Body of pancreas (tissue), 4 donors: ENCODE measurements at places on chromosomes 16 and 17.

DNA sequence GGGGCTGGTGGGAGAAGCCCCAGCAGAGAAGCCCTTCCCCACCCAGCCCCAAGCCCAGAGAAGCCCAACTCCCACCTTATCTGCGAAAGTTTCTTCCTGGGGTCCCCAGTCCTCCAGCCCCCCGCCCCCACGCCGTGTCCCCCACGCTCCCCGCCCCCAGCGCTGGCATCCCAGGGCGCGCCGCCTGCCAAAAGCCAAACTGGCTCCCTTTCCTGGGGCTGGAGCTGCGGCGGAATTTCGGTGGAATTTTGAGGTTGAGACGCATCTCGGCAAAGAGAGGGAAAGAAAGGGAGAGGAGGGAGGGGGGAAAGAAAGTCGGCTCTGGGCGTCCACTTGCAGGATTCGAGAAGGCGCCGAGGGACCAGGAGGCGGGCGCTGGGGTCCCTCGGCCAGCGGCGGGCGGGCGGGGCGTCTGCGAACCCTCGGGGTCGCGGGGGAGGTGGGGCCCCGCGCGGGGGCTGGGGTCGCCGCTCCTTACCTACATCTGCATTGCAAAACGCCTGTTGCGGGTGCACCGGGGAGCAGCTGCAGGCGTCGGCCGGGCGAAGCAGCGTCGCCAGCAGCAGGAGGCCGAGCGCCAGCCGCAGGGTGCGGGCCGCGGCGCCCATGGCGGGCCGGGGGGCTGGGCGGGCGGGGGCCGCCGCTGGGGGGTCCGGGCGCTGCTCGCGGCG lies 571 bp downstream of the TIMP2 start:
- no peak for DNase-seq

DNA sequence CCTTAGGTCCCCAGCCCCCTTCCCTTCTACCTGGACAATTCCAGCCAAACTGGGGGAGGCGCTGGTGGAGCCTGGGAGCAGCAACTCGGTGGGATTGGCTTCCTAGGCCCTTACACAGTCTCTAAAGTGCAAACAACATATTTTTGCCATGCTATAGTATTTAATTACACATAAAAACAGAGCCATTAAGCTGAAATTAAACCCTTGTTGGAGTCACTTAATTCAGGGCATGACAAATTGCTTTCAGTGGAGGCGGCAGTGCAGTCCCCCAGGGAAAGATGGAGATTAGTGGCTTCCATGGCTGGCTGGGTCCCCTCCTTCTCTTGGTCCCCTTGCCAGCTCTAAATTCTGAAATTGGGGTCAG lies 17.3 kb downstream of the IGFBP4 start:
- no peak for DNase-seq

DNA sequence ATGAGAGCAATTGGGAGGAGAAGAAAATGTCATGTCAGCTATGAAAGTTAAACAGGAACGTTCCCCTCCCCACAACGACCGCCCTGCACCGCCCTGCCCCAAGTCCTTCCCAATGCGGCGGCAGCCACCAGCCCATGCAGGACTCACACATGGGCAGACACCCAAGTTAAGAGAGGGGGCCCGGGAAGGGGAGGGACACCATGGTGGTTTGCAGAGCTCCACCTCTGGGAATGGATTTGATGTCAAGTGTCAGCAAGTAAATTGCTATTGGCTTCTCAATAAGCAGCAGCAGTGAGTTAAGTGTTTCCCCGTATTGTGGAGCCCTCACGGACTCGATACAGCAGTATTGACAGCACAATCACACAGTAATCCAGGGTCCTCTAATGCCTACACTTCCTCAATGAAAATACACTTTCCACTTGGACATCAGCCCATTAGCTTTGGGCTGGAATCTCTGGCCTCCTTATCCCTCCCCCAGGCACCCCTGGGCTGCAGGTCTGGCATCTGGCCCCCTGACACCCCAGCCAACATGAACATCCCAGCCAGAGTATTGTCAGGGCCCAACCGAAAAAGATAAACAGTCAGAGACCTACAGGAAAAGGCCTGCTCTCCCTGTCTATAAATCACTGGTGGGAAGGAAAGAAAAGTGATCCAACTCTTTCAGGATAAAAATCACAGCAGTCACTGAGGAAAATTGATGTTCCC lies 22.6 kb downstream of the ZFHX3 start:
- peak; percentile 15 for DNase-seq

- DNase-seq = no peak
These were observed 42.0 kb upstream of the KCNJ2 start for GRCh38 chr17:70127221-70127873.

GRCh38 chr17:64074704-64075426 lies 54.4 kb upstream of the ICAM2 start:
- DNase-seq = peak; percentile 81

- no peak for DNase-seq
These were observed 85.8 kb downstream of the MRC2 start for GRCh38 chr17:62713086-62713881.

DNA sequence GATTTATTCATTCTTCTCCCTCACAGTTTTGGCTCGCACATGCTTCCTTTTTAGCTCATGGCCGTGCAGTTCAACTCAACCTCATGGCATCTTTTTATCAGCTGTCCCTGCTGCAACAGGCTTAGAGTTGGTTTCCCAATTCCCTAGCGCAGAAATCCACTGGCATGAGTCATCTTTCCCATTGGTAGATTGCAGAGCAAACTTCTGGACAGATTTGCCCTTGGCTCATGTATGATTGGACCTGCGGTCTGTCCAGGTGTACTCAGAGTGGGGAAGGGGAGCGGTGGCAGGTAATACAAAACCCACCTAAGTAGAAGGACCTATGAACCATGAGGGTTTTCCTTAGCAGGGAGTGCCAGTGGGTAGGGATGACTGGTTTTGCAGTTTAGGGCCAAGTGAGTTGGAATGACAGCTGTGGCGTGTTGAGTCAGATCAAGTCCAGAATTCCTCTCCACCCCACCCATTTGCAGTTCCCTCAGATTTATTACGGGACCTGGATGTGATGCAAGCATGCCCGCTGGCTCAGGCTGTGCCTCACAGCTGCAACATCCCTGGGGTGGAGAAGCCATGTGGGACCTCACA lies 584.7 kb downstream of the WWOX start:
- no peak for DNase-seq

DNA sequence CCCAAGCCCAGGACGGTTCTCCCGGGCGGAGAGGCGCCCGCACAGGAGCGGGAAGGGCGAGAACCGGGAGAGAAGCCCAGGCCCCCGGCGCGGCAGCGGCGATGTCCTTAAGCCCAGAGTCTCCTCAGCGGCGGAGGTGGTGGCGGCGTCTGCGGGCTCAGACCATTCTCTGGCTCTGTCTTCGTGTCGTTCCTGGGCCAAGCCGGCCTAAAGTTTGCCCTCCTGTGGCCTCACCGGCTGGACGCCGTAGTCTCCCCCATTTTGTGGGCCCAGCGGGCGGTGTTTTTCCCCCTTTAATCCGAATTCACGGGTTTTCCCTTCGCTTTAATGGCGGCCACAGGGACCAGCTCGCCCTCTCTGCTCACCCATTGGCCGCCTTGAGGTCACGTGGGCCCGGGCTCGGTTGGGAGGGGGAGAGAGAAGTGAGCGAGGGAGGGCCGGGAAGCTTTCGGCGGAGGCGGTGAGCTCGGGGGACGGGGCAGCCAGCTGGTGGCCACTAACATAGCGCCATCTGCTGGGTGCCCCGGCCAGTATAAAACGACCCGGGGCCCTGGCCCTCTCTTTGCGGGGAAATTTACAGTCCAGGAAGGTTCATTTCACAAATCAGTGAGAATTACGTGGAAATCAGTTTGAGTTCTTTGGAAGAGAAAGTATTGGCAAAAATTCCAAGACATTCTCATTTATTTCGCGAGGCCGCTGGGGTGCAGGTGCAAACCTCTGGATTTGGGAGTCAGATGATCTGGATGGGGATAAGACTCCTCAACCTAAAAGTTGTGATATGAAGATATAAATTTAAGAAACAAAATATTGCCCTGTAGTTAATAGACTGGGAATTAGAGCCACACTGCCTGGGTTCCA lies 762 bp upstream of the MED13 start:
- DNase-seq = peak; percentile 98

GRCh38 chr16:20111143-20111542 lies 37.5 kb upstream of the GPR139 start:
- no peak for DNase-seq

DNA sequence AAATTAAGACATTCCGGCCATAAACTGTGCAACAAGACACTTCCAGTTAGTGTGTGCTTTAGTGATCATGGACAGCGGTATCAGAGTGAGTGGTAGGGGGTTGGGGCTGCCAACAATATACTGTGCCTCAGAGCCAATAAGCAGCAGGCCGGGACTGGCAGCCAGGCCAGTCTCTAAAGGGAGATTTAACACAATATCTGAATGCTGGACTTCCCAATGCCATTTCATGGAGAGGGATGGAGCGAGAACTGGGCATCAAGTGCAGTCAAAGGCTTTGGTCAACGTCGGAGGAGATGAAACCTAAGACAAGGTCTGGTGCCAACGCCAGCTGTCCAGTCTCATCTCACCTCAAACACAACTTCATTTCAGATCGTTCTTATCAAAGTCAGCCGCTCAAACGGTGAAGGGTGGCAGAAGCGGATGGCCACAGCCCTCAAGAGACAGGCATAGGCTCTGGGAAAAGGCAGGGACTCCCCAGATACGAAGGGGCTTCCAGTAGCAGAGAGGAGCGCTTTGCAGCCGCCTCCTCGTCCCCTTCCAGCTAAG lies 935 bp downstream of the USP32 start:
- DNase-seq = peak; percentile 23

GRCh38 chr17:4958102-4958501 lies 7.2 kb downstream of the ENO3 start:
- DNase-seq = no peak
